ENCODE measurements at places on chromosomes 3 and 15.

DNA sequence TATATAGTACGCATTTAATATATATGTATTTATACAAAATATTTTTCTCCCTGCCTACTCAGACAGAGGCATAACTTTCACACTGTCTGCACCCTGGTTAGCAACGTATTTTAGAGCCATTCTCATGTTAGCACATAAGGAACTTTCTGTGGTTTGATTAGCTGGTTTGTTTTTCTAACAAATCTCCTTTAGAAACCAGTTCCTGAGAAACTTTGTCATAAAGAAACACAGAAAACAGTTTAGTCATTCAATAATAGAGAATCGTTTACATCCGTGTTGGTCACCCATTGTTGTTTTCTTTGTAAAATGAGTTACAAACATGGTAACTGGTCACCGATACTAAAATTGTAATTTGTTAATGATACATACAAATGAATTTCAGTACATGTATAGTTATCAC, 5.9 kb upstream of the NGRN start:
- no peak for DNase-seq

- DNase-seq, result no peak
Observed at GRCh38 chr3:18901571-18901970, 246.7 kb upstream of the KCNH8 start.

GRCh38 chr3:124202754-124203153, 210.8 kb upstream of the ROPN1 start:
- no peak for DNase-seq

- peak; percentile 43 for DNase-seq
Observed at GRCh38 chr15:68252925-68253534, 23.5 kb upstream of the CLN6 start.

- DNase-seq, result no peak
Observed at GRCh38 chr3:140974900-140975299, 33.3 kb downstream of the SLC25A36 start.

- DNase-seq, result peak; percentile 36
Observed at GRCh38 chr15:82933576-82933975, 18.9 kb downstream of the HOMER2 start.

DNA sequence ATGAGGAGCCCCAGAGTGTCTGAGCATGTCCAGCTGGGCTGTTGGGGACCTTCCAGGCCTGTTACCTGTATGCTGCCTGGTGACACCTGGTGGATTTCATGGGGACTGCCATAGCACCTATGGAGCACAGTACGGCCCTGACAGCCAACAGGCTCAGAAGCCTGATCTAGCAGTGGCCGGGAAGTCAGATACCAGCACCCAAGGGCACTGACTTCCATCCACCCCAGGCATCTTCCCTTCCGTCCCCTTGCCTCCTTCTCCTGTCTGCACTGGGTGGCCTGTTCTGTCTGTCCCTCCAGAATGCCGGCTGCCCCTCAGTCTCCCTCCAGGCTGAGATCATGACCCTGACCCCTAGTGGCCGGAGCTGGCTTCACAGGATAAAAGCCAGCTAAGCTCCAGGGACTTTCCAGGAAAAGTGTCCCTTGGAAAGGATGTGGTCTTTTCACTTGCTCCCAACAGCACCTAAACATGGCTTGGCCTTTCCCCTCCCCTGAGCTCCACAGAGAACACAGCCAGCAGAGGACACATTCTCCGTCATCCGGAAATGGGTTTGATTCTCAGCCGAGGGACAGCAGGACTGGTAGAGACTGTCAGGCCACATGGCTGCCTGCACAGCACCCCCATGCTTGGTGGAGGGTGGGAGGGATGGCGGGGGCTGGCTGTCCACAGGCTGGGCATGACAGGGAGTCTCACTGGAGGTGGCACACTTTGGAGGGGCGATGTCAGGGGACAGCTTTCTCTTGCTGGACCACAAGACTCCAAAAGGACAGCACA, 9.5 kb downstream of the RPS17 start:
- peak; percentile 77 for DNase-seq

- DNase-seq, result no peak
Observed at GRCh38 chr3:111802700-111803099, 56.4 kb upstream of the PHLDB2 start.

DNA sequence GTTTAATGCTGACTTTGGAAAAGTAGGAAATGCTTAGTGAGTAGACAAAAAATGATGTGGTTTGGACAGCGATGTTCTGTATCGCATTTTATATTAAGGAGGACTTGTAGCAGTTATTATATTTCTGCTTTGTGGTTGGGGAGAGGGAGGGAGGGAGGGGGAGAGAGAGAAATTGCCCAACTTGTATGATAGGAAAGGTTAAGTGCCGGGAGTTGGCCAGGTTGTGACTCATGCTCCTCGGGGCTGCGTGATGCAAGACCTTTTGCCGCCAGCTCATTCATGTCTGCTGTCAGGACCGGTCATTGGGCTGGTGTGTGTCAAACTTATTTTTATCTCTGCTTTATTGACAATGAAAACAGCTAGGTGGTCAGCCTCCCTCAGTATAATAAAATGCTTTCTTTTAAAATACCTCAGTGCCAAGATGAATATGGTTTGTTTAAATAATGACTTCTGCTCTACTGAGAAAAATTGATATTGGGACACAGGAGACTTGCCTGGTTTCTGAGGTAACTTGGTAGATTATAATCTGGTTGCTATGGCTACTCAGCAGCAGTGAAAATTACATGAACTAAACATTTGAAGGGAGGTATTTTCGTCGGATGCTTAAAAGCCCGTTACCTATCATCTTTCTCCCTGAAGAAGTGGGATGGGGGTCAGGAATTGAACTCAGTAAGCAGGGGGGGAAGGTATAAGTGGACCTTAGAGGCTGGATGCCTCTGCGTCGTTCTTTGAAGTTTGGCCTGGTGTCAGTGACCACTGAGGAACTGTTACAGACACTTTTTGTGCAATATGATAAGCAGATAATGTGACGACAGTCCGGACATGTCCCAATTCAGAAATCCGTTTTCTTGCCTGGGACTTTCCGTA, 90.7 kb downstream of the FNDC3B start:
- DNase-seq, result peak; percentile 66

GRCh38 chr15:65512807-65513416, 4.6 kb downstream of the DPP8 start:
- no peak for DNase-seq

Data from activated CD4-positive, alpha-beta T cell treated with anti-CD3 and anti-CD28 coated beads for 48 hours (primary cell).